ENCODE measurements at places on chromosomes 3 and 15.
A peak's percentile ranks its signal among the peaks of the same experiment; 100 is the strongest.

DNA sequence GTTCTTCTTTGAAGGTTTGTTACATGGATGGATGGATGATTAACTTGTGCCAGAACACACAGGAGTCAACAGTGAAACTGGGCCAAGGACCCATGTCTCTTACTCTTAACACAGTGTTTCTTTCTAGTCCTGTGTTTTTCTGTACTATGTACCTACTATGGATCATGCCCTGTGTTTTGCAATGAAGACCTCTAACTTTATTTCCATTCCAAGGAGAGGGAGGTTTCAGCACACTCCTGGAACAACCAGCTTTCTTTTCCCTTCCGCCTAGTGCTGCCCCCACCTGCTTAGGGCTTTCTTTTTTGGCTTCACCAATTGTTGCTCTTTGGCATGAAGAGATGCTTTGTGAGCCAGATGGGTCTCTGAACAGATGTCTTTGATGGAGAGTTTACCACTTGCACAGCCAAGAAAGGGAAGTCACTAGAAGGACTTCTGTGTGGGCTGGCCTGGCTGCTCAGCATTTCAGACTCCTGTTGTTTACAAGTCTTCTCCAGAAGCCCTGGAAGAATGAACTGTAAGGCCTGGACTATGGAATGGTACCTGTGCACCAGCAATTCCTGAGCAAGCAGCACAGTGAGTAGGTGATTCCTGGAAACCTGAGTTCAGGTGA, 44.5 kb downstream of the SNAPC5 start:
- no peak for DNase-seq

DNA sequence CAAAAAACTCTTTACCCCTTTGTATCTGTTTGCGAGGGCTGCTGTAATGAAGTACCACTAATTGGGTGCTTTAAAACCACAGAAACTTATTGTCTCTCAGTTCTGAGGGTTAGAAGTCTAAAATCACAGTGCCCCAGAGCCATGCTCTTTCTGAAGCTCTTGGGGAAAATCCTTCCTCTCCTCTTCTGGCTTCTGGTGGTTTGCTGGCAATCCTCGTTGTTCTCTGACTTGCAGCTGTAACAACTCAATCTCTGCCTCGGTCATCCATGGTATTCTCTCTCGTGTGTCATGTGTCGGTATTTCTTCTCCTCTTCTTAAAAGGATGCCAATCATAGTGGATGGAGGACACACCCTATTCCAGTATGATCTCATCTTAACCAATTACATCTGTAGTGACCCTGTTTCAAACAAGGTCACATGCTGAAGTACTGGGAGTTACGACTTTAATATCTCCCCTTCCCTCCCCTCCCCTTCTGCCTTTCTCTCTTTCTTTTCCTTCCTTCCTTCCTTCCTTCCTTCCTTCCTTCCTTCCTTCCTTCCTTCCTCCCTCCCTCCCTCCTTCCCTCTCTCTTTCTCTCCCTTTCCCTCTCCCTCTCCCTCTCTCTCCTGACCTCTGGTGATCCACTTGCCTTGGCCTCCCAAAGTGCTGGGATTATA, 6.5 kb upstream of the ARL8B start:
- no peak for DNase-seq

DNA sequence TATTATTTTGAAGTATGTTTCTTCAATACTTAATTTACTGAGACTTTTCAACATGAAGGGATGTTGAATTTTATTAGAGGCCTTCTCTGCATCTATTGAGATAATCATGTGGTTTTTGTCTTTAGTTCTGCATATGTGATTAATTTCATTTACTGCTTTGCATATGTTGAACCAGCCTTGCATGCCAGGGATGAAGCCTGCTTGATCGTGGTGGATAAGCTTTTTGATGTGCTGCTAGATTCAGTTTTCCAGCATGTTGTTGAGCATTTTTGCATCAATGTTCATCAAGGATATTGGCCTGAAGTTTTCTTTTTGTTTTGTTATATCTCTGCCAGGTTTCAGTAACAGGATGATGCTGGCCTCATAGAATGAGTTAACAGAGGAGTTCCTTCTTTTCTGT, 134.4 kb downstream of the RSRC1 start:
- DNase-seq = no peak

DNA sequence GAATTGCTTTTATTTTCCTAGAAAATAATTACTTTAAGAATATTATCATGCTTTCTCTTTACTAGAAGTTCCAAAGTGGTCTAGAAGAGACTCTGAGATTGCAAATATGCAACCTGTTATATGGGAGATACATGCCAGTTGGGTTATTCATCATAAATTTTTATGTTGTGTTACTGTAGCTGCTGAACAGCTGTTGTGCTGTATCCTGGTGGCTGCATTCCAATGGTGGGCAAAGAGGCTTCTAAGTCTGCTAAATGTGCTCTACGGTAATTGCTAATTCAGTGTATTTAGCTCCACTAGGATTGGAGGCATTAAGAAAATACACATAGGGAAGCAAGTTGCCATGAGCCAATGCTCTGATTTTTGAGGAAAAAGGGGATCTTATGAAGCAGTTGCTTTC, 409.0 kb downstream of the TUSC7 start:
- no peak for DNase-seq

- no peak for DNase-seq
Measured at GRCh38 chr15:77032647-77033416, 37.9 kb downstream of the PSTPIP1 start.

DNA sequence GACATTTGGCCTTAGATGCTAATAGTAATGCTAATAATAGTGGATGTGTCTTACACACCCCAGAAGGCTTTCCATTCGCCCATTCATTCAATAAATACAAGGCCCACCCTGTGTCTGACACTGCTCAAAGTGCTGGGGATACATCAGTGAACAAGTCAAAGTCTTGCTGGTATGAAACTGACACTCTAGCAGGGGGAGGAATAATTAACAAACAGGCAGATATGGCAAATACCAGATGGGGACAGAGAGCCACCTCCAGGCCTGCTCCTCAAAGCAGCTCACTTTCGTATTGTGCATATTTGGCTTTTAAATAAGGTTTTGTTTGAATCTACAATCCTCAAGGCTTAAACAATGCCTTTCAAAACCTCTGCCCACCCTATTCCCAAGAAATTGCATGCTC, 28.3 kb upstream of the LYZL4 start:
- no peak for DNase-seq

DNA sequence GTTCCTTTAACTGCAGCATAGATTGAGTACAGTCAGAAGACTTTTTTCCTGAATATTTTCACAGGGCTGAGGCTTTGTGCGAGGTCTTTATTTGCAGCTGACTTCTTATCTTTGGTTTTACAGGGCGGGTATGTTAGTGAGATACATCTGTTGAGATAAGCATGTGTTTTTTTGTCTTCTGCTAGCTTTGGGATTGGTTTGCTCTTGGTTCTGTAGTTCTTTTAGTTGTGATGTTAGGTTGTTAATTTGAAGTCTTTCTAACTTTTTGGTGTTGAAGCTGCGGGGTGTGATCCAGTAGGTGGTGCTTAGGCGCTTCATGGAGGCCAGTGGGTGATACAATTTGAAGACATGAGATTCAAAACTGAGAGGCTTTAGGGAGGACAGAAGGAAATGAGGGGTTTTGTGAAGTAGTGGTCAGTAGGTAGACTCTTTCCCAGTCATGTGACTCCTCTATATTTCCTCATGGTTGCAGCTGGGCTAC, 67.9 kb upstream of the TNFSF10 start:
- no peak for DNase-seq

DNA sequence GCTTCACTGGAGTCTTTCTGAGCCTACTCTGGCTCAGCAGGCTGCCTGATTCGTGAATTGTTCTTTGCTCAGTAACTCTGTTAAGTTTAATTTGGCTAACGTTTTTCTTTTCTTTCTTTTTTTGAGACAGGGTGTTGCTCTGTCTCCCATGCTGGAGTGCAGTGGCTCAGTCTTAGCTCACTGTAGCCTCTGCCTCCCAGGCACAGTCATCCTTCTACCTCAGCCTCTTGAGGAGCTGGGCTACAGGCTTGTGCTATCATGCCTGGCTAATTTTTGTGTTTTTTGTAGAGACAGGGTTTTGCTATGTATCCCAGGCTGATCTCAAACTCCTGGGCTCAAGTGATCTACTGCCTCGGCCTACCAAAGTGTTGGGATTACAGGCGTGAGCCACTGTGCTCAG, 165.0 kb downstream of the PEX5L start:
- DNase-seq = no peak

GRCh38 chr3:184154885-184155643, at the start of gene DVL3:
Gene DVL3 (plus strand): TSS chr3:184155377. CDS start chr3:184155636, 259 bp downstream.
- DNase-seq = peak; percentile 79

DNA sequence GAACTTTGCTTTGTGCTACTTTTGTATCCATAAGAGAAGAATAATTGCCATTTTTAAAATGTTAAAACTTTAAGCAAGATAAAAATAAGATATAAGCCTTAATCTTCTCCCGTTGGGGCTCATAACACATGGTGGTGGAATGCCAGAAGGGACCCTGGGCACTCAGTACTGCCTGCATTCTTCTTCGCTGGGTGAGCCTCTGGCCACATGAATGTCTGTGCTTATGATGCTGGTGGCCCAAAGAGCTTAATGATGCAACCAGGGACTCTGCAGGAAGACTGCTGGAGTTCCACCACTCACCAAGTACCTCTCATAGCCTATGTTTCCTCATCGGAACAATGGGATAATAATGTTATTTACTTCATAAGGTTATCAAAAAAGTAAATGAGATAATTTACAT, 103.6 kb downstream of the ERC2 start:
- no peak for DNase-seq

DNA sequence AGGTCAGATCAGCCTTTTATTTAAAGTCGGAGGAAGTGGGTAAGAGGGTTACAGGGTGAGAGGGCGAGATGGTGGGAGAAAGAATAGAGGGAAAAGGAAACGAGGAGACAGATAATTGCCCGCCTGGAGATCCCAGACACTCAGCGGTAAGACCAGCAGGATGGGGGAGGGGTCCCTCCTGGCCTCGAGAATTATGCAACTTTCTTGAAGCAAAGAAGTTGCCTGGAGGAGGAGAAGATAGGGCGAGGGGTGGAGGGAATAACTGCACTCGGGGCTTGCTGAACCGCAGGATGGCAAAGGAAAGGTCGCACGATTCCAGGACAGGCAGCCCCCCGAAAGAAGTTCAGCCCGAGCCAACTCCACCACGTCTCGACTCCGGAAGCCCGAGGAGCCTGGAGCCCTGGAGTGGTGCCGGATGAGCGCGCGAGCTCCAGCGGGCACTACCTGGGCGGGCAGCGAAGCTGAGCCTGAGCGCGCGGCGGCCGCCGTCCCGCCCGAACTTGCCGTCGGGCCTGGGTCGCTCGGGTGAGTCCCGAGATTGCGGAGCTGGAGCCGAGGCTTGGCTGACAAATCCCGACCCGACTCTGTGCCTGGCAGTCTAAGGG, 402 bp downstream of the WWTR1 start:
- no peak for DNase-seq

DNA sequence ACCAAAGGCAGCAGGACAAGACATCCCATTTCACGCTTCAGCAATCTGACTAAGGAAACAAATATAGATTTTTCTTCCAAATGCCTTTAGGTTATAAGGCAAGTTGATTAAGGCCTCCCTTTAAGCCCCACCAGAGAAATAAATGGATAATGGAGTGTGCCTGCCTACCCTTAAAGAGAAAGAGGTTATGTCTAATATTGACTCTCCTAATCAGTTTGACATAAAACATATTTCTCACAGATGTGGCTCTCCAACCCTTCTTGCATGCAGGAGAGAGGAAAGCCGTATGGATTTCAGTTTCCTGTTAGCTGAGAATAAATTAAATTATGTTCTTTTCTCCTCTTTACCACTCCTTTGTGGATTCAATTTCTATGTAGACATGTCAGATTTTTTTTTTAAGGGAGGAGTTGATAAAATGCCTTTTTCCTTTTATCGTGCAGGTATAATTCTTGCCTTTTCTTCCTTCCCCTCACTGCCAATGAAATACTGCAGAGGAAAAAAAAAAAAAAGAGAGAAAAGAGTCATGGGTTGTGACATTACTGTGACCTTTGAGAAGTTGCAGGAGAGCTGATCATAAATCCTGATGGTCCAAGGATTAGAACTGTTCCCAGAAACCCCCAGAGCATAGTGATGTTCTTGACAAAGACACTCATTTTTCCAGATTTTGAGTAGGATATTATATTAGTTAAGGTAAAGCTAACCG, 355.3 kb upstream of the SLCO3A1 start:
- DNase-seq = no peak

GRCh38 chr3:127613406-127613805, 15.2 kb downstream of the MCM2 start:
- DNase-seq = no peak

- no peak for DNase-seq
Measured at GRCh38 chr3:55742022-55742831, 255.1 kb upstream of the WNT5A start.

GRCh38 chr3:2589336-2589969, 490.8 kb downstream of the CNTN4 start:
- no peak for DNase-seq

DNA sequence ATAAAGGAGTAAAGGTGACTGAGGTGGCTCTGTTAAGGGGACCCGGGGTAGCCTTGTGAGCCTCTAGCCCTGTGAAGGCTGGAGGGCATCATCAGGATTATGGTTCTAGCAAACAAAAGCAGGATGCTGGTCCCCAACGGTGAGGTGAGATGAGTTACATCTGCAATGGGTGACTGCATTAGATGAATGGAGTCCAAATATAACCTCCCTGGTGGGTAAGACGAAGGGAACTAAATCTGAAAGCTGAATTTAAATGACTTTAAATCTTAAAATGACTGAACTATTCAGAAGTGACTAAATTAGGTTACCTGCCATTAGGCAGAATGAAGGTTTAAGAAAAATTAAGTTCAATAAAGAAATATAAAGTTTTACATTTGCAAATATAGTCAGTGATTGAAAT, 4.6 kb upstream of the HLTF start:
- no peak for DNase-seq

DNA sequence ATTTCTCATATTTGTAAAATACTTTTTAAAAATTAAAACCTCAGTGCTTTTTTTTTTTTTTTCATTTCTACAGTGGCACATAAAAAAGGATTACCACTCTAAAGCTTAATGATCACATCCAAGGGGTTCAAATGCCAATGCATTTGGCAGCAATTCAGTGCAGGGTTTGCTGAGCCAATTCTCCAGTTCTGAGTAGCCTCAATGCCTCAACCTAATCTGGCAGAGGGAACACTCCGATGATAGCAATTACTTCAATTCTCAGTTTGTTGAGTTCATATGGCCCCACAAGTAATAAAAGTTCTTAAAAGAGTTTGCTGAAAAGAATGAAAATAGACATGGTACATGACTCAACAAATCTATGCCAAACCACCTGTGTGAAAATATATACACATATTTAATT, 79.3 kb upstream of the RBMS3 start:
- DNase-seq = no peak

GRCh38 chr15:63436341-63436740, 54.7 kb upstream of the CA12 start:
- DNase-seq = no peak
